ENCODE measurements at places on chromosomes 6 and 20.
A peak's percentile ranks its signal among the peaks of the same experiment; 100 is the strongest.

DNA sequence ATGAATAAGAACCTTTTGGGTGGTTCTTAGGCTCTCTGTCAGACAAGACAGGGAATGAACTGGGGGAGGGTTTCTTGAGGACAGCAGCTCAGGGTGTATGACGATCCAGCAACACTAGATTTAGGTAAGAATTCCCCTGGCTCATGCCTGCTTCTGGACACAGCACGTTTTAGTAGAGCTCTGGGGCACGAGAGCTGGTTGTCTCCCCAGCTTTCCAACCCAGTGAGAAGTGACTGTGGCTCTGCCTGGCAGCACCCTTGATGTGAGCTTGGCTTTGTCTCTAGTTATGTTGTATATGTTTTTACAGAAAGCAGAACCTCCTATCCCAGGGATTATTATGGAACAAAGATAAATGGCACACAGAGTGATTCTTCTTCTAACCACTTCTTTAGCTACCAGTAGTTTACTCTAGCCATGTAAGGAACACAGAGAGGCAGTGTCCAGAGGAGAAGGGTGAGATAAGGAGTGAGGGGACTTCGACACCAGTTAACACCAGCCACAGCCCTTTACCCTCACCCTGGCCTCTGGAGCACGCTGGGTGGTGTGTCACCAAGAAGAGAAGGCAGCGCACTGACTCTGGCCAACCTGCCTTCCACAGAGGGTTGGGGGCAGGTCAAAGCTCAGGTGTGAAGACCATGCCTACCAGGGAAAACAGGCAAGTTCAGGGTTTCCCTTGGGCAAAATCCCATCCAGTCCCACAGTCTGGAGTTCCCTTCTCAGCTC lies 3.9 kb downstream of the APOBEC2 start:
- DNase-seq: no peak

DNA sequence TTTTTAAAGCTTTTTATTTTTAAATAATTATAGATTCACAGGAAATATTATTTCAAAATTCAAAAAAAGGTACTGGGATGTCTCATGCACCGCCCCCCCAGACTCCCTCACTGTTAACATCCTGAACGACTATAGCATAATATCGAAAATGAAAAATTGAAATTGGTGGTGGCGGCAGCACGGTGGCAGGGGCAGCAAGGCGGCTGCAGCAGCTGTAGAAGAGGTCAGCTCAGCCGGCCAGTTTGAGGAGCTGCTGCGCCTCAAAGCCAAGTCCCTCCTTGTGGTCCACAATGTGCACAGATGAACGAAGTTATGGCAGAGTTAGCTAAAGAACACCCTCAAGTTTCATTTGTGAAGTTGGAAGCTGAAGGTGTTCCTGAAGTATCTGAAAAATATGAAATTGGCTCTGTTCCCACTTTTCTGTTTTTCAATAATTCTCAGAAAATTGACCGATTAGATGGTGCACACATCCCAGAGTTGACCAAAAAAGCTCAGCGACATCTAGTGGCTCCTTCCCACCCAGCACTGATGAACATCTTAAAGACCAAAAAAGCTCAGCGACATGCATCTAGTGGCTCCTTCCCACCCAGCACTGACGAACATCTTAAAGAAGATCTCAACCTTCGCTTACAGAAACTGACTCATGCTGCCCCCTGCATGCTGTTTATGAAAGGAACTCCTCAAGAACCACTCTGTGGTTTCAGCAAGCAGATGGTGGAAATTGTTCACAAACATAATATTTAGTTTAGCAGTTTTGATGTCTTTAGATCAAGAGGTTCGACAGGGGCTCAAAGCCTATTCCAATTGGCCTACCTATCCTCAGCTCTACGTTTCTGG lies 100.8 kb downstream of the FAM217A start:
- peak; percentile 67 for DNase-seq

GRCh38 chr20:45373353-45374100 lies 4.6 kb downstream of the TP53TG5 start:
- peak; percentile 87 for DNase-seq

DNA sequence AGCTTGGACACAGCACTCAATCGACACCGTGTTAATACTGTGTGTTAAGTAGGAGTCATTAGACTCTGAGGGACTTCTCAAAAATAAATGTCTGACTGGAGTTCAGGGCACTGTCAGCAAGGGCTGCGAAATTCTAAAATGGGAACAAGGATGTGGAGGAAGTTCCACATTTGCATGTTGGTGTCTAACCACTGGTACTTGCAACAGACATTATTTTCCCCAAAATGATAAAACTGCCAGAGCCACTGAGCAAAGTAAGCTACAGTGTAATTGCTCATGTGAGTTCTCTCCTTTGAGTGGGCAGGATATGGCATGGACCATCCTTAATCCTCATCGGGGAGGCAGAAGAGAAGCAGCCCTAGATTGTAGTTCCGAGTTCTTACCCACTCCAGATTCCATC lies 215.9 kb downstream of the SLC24A3 start:
- DNase-seq: no peak

GRCh38 chr20:63625771-63626423 lies 1.0 kb downstream of the GMEB2 start:
- DNase-seq: no peak

GRCh38 chr6:79250559-79250958 lies 16.1 kb upstream of the HMGN3 start:
- no peak for DNase-seq

DNA sequence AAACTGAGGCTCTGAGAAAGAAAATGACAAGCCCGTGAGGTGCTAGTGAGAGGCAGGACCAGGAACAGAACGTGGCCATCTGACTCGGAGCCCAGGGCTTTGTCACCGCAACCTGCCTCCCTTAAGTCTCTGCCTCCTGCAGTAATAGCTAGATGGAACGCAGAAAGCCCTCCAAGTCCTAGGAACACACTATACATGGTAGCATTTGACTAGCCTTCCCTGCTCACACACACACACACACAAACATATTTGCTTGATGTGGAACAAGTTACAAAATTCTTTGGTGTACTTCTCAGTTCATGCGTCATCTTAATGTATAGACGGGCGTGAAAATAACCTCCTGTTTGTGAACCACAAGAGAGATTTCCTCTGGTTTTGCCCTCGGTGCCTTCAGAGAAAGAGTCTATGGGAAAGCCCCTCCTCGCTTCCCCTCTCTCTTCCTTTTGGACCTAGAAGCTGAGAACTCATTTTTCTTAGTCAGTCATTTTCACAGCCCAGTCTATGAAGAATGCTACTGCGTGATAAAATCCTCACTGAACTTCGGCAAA lies 38.8 kb downstream of the C6orf52 start:
- DNase-seq: no peak

DNA sequence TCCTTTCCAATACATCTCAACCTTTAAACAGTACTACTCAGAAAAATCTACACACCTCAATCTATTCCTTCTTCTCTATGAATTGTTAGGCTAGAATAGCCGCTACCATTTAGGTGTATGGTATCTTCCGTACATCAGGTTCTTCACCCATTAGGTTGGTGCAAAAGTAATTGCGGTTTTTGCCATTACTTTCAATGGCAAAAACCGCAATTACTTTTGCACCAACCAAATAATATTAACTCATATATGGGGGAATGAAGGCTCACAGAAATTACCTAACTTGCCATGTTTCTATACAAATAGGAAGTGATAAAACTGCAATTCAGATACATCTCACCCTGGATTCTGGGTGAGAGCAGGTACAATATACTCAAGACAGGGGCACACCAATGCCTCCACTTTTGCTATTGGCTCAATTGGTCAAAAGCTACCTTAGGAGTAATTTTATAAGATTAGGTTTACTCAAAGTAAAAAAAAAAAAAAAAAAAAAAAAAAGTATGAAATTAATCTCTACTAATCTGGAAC lies 37.7 kb upstream of the ARHGAP18 start:
- no peak for DNase-seq

- no peak for DNase-seq
Measured at GRCh38 chr20:3980260-3981131, 34.9 kb downstream of the RNF24 start.

GRCh38 chr20:40563296-40563950 lies 125.6 kb downstream of the MAFB start:
- peak; percentile 19 for DNase-seq

DNA sequence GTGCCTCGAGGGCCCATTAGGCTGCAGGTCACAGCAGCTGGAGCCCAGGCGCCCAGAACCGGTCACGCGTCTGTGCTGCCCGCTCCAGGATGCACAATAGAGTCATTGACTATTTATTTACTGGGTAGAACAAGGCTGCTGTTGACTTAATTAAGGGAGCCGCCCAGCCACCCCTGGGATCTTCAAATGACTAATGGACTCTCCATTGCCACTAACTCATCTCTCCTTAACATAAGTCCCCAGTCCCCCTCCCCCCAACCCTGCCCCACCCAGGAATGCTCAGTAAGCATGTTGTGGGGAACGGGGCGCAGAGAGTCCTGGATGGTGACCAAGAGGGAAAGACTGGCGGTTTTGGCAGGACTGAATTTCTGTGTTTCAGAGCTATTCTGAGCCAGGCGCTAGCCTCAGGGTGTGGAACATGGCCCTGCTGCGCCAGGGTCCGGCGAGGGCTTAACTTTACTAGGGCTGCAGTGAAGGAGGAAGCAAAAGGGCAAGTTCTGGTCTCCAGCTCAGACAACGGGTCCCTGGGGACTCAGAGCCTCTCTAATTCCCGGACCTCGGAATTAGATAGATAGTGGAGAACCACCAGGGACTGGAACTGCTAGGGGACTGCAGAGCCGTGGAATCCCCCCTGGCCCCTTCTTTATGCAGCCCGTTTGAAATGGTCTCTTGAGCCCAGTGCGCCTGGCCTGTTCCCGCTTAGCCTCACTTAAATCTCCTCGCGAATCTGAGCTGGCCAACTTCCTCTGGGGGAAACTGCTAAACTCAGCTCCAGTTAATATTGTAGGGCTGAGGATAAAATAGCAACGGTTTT lies 1.5 kb upstream of the GRIK2 start:
- DNase-seq: no peak
